ENCODE measurements at places on chromosomes 6 and 20.
A peak's percentile ranks its signal among the peaks of the same experiment; 100 is the strongest.

DNA sequence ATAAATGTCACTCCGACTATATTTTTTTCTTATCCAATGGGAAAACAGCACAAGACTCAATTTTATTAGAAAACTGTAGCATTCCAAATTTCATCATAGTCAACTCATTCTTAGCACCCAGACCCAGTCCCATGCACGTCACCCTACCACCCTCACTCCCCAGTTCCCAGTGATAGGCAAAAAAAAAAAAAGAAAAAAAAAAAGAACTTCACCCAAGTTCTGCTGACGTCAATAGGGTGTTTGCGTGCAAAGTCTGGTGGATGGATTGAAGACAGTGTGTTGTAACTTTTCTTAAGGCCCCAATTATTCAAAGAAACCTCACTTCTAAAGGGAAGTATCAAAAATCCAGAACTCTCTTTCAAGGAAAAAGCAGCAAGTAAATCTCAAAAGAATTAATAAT is 213.9 kb upstream of the PRDM1 start:
- DNase-seq: no peak

DNA sequence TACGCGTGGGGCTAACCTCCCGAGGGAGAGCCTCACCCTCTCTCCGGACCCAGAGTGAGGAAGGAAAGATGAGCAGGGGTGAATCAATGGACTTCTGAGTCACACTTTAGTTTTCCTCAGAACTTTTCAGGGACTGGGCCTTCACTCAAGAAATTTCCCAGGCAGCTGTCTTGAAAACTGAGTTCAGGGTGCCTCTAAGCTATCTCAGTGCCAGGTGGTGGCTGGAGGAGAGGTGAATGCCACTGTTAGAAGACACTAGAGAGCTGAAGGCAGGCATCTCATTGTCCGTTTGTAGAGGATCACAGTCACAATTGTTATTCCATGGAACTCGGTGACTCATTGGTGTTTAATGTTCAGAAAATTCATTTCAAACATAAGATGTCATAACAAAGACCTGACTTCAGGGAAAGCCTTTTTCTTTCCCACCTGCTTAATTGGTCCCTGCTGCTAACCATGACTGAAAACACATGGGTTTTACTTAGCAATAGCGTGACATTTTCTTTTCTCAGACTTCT is 5.3 kb upstream of the SERPINB6 start:
- peak; percentile 54 for DNase-seq

DNA sequence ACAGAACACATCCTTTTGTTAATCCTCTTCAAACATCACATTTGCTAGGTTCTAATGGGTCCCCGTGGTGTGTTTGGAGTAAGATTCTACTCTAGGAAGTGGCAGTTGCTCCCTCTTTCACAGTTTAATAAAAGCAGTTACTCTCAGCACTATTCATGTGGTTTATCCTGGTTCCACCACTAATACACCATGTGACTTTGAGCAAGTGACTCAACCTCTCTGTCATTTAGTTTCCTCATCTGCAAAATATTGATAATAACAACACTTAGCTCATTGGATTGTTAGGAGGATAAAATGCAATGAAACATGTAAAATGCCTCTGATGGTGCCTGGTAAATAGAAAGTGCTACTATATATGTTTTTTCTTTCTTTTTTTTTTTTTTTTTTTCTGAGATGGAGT is 488.0 kb upstream of the NOX3 start:
- DNase-seq: no peak

DNA sequence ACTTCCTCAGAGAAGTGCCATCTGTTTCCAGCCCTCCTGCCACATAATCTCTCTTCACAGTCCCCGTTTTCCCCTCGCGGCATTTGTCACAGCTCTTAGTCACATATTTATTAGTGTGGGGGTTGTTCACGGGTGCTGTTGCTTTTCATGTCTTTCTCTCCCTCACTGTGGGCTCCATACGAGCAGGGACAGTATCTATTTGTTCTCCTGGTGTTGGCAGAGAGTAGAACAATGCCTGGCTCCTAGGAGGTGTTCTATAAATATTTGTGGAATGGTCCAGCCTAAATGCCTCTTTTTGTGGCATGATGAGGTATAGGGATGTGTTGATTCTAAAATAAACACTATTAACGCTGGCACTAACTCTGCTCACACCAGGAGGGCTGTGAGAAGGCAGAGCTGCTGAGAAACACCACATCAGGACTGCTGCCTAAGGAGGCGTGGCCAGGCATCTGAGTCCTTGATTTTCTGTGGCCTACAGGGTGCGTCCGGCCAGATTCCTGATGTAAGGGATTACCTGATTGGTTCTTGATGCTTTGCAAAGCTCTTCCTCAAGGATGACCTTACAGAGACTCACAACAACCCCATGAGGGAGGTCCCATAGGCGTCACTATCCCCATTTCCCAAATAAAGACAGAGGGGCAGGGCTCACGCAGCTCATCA is 219.8 kb upstream of the ARID1B start:
- no peak for DNase-seq

DNA sequence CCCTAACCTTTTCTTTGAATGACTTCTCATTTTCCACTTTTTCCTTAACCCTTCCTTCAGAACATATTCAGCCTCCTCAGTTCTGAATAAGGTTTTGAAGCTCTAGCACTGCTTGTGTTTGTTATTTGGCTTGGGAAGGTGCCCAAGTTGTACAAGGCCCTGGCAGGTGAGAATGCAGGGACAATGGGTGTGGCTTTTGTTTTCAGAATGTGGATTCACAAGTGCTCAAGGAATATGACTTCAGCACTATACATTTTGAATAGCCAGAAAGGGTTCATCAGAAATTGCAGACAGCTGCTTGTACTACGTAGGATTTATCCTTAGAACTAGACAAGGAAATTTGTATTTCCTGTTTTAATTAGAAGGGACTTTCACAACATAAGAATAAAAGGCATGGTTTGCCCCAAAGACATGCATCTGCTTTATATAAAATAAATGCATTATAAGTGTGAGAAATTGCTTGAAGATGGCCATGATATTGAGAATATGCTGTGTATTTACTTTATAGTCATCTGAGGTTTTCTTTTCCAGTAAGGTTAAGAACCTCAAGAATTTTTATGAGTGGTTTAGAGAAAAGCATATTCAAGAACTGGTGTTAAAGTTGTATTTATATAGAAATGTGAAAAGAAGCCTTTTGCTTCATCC is 29.3 kb upstream of the PRDM1 start:
- no peak for DNase-seq

DNA sequence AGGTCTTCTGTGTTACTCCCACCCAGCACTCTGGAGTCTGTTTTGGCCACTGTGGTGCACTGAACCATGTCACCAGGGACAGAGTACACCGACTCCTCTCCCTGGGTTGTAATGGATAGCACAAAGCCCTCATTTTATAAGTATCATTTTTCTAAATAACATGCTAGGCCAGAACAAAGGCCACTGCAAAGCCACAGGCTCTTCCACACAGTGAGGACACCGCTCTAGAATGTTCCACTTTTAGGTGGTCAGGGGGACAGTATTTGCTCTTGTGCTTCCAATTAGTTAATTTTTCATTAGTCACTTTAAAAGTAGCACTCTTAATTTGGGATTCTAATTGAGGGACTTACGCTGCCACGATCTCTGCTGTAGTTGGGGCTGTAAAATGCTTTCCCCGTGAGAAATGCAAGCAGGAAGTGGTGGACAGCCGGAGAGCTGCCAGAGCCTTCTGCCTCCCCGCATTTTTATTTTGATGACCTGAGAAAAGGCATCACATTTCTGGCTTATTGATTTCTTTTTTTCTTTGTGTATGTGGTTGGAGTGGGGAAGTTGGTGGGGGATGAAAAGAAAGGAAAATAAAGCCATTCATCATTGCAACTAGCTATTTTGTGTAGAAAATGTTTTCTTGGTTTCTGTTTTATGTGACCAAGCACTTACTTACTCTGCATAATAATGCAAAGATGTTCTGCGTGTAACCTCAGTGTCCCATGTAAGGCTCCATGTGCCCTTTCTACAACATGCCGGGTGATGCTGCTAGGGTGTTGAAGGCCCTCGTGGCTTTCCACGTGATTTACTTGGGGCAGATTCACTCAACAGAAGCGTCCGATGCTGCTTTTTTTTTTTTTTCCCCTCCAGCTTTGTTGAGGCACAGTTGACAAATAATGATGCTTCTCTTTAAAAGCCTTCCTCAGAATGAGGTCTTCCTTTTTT is 195.9 kb downstream of the SASH1 start:
- no peak for DNase-seq

GRCh38 chr6:139881236-139881635 is 506.8 kb upstream of the CITED2 start:
- DNase-seq: no peak

GRCh38 chr20:20720158-20720557 is 7.7 kb upstream of the RALGAPA2 start:
- DNase-seq: no peak

- no peak for DNase-seq
Observed at GRCh38 chr6:17212546-17213371, 68.4 kb upstream of the RBM24 start.

DNA sequence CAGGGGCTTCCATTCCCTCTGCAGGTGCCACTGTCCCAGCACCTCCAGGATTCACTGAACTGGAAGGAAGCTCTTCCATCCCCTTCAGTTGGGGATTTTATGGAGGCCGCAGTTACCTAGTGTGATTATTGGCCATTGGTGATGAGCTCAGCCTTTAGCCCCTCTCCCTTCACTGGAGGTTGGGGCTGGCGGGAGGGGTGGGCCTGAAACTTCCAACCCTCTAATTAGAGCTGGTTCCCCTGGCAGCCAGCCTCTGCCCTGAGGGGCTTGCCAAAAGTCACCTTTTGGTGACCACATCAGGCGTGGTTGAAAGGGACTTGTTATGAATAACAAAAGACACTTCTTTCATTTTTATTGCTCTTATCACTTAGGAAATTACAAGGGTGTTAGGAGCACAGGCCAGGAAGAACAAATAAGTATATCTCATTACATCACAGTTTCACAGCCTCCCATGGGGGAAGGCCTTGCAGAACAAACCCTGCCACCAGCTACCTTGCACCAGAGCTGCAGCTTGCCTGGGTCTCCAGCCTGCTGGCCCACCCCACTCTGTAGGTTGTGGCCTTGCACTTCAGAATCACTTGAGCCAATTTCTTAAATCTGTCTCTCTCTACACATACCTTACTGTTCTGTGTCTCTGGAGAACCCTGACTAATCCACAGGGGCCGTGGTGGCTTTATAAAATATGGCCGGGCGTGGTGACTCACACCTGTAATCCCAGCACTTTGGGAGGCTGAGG is 5.0 kb downstream of the PYGB start:
- peak; percentile 46 for DNase-seq

DNA sequence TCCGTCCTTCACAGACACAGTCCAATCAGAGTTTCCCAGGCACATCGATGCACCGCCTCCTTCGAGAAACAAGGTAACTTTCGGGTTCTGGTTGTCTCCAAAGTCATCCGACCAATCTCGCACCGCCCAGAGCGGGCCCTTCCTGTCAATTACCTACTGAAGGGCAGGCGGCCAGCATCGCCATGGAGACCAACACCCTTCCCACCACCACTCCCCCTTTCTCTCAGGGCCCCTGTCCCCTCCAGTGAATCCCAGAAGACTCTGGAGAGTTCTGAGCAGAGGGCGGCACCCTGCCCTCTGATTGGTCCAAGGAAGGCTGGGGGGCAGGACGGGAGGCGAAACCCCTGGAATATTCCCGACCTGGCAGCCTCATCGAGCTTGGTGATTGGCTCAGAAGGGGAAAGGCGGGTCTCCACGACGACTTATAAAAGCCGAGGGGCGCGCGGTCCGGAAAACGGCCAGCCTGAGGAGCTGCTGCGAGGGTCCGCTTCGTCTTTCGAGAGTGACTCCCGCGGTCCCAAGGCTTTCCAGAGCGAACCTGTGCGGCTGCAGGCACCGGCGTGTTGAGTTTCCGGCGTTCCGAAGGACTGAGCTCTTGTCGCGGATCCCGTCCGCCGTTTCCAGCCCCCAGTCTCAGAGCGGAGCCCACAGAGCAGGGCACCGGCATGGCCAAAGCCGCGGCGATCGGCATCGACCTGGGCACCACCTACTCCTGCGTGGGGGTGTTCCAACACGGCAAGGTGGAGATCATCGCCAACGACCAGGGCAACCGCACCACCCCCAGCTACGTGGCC is at the start of gene HSPA1B:
TSS of gene HSPA1B (plus strand) at position 453 of the 794 bp plus-strand sequence. CDS start at position 666, 213 bp downstream.
- DNase-seq: peak; percentile 94

- no peak for DNase-seq
Observed at GRCh38 chr6:51415501-51415900, 596.8 kb downstream of the TFAP2B start.

DNA sequence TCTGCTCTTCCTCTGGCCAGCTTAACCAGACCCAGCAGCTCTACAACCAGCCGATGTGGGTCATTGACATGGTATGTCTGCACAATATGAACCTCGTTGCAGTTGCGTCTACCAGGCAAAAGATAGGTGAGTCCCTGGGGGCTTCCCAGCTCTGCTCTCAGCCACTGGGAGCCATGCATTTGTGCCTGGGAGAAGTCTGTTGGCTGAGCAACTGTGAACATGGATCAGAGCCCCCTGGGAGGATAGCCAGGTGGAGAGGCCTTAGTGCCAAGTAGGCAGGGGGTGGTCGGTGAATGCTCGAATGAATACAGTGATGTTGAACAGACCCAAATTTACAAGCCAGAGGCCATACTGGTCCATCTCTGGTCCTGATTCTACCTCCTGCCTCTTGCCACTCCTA is 30.6 kb downstream of the EFCAB8 start:
- no peak for DNase-seq

GRCh38 chr6:104182811-104183210 is 676.9 kb downstream of the HACE1 start:
- no peak for DNase-seq

DNA sequence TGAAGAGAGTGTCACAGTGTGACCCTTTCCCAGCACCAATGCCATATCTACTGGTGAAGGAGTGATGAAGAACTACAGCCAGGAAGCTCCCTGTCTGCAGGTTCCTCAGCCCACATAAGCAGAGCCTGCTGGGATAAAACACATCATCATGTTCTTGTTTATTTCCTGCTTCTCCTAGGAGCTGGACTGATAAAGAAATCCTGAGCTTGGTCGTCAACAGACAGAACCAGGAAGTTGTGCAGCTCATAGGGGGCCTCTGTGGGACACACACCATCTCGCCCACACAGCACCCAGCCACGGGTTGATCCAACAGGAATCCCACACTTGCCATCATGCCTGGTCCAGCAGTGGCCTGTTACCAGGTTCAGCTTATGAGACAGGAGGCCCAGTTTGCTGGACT is 2.8 kb upstream of the CSTL1 start:
- DNase-seq: no peak

DNA sequence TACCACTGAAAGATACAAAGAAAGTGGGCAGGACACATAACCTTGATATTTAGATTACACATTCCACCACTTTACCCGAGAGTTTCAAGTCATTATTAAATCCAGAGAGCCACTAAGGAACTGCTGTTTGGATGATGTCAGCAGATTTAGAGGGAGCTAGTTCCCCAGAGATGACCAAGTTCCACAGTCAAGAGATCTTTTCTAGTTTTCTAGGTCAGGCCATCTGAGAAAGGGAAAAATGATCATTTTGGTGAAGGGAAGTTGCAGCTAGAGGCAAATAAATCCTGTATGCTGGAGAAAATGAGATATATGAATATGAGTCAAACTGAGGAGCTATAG is 147.8 kb downstream of the HS3ST5 start:
- no peak for DNase-seq

Measured in activated CD8-positive, alpha-beta memory T cell treated with anti-CD3 and anti-CD28 coated beads, Interleukin-2, amount 50 U/mL, for 48 hours (primary cell).